EL (cell line): ENCODE measurements at places on chromosomes 7 and 10.

DNA sequence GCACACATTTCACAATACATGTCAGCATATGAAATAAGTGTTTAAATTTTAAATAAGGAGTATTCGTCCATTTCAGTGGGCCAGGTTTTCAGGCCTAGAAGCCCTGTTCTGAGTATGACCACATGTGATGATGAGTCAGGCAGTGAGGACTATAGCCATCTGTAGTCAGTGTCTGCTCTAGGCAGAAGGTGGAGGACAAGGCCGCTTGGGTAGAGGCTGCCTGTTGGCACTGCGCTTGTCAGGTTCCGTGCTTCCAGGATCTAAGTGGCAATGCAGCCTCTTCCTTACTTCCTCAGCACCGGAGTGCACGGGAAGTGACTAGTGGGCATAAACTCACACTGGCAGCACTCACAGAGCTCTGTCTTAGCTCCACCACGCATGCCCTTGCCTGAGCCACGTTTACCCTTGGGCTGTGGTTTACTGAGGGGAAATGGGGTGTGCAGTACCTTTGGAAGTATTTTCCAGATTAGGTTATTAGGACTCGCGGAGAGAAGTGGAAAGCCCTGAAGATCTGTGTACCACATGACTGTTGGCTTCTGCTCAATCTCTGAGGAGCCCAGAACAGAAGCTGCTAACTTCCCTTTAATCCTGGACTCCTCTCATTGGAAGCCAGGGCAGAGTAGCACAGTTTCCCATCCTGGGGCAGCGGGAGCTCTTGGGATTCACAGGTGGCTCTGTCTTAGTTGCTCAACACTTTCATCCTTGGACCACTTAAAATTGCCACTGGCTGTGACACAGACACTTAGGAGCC, 87.5 kb upstream of the GJD4 start:
- peak; percentile 27 for DNase-seq

DNA sequence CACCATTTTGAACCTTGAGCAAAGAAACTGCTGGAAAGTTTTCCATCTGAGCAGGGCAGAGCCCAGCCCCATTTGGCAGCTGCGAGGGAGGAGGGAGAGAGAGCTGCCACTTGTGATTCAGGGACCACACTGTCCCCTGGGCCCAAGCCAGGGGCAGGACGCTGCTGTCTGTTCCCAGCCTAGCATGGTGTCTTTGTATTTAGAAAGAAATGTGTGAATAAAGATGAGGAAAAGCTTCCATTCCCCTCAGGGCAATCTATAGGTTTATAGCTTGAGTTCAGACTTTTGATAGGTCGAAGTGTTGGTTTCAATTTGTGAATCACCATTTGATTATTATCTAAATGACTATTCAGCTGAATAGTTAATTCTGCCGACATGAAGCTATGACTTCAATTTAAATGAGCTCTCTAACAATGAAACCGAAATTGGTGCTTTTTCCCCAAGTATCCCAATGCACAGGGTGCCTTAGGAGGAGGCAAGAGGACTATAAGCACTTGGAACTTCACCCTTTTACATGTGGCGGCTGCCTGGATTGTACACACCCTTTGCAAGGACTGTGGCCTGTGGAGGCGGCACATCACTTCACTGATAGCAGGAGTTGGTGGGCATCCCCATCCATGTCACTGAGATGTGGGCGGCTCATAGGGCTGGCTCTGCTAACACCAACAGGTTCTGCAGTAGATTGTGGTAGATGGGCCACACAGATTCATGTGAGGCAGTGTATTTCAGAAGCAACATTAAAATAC, 223.5 kb downstream of the CCDC3 start:
- no peak for DNase-seq

GRCh38 chr10:131646551-131647525, 254.0 kb upstream of the PPP2R2D start:
- no peak for DNase-seq

- DNase-seq, result no peak
Observed at GRCh38 chr10:78927257-78927995, 141.3 kb upstream of the ZMIZ1 start.

GRCh38 chr7:47587351-47587750, 5.4 kb upstream of the TNS3 start:
- DNase-seq, result peak; percentile 45

DNA sequence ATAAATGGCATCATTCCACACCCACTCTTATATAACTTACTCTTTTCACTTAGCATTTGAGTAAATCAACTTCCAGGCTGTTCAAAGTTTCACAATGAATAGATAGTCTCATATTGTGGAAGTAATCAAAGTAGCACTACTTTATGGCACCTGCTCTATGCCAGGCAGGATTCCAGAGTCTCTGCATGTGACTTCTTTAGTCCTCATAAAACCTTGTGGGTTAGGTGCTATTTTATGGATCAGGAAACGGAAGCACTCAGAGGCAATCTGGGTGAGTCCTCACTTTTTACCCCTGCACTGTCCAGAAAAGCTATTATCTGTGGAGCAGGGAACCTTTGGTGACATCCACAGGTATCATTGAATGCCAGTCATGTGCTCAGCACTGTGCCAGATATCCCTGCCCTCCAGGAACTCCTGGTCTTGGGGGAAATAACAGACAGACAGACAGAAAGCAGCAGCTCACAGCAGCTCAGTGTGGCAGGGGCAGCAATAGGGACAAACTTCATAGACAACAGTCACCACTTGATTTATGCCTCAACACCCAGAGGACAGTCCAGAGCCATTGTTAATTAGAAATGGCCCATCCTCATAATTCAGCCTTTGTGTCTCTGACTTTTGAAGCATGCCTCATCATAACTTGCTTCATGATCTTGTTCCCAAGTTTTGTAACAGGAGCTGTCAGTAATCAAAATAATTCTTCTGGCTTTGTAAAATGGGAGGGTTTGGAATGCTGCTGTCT, 160.6 kb downstream of the SEC23IP start:
- DNase-seq, result no peak

- DNase-seq, result no peak
Observed at GRCh38 chr10:78684947-78685346, 383.8 kb upstream of the ZMIZ1 start.
